EL (cell line): ENCODE measurements at places on chromosomes 1 and 21.

- DNase-seq, result no peak
Measured at GRCh38 chr21:36732761-36733160, 33.8 kb downstream of the SIM2 start.

GRCh38 chr1:18470671-18471355 lies 9.9 kb upstream of the KLHDC7A start:
- no peak for DNase-seq

GRCh38 chr1:229567109-229567868 lies 8.8 kb upstream of the ABCB10 start:
- no peak for DNase-seq

DNA sequence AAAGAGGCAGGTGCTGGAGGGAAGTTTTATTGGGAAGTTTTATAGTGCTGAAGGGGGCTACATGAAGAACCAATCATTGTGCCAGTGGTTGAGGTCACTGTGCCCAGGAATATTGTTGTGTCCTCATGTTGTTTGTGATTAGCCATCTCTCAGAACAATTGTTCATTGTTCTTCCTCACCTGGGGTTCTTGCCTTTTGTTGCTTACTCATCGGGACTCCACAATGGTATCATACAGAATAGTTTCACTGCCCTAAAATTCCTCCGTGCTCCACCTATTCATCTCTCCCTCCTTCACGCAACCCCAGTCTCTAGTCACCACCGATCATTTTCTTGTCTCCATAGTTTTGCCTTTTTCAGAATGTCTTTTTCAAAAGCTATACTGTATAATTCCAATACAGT lies 38.9 kb upstream of the CDC14A start:
- DNase-seq, result no peak

- DNase-seq, result no peak
Measured at GRCh38 chr1:172616195-172616594, 42.7 kb upstream of the FASLG start.

DNA sequence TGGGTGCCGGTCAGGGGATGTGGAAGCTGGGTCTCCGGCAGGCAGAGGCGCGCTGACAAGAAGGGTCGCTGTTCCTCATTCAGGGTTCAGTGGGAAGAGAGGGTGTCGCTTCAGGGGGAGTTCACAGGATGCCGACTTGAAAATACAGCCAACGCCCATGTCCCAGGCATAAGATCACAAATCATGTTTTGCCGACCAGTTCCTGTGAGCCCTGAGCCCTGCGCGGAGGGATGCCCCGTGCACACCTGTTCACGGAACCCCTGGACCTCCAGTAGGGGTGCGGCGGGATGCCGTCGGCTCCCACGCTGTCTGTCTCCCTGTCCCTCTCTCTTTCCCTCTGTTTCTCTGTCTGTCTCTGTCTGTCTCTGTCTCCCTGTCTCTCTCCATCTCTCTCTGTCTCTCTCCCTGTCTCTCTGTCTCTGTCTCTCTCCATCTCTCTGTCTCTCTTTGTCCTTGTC lies 26.8 kb downstream of the TP73 start:
- no peak for DNase-seq

DNA sequence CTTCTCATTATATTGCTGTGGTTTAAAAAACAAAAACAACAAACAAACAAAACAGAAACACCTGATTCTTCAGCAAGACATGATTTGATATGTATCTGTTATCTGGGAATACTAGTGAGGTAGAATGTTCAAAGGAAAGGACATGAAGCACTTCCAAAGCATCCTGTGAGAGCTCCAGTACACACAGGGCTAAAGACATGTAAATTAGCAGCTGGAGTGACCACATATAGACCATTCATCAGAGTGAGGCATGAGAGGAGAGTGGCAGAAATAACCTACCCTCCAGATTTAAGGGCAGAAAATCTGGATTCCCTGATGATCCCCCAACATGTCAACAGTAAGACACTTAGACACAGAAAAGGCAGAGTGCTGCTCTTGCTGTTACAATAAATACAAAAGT lies 260.5 kb upstream of the CHRM3 start:
- no peak for DNase-seq
